Activated T-helper 1 cell treated with Interleukin-2 at 50 U/mL for 16 hours (primary cell): ENCODE measurements at places on chromosomes 6 and 20.

- DNase-seq: no peak
Observed at GRCh38 chr20:21104921-21105320, 1.2 kb downstream of the LINC00237 start.

DNA sequence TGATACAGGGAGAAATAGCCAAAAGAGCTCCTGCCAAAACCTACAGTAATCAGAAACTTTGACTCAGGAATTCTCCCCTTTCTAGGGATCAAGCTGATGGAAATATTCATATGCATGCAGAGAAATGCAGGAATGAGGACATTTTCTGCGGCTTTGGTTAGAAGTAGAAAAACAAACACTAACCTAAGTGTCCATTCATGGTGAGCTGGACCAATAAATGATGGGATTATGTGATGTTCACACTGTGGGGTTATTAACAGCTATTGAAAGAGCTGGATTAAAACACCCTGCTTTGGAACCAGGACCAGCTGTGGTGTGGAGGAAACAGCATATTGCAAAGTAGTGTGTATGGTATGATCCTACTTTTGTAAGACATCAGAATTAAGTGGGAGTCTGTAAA lies 143.1 kb downstream of the SYCP2 start:
- no peak for DNase-seq

DNA sequence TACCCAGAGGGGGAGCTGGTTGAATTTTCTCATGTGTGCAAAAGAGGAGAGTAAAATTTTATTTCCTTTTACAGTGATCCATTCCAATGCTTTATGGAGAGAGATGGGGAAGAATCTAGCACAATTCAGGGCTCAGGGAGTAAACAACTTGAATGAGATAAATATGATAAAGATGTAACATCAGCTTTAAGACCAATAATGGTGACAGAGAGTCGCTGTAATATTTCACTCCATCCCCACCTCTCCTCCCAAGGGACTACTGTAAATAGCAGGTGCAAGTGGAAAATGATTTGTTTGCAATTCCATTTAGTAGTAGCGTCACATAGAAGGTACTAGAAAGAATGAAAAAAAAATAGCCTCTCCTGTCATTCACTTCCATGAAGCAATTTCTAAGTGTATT lies 4.8 kb downstream of the CRISP3 start:
- DNase-seq: no peak

- no peak for DNase-seq
Observed at GRCh38 chr20:46568570-46569129, 18.2 kb upstream of the OCSTAMP start.

DNA sequence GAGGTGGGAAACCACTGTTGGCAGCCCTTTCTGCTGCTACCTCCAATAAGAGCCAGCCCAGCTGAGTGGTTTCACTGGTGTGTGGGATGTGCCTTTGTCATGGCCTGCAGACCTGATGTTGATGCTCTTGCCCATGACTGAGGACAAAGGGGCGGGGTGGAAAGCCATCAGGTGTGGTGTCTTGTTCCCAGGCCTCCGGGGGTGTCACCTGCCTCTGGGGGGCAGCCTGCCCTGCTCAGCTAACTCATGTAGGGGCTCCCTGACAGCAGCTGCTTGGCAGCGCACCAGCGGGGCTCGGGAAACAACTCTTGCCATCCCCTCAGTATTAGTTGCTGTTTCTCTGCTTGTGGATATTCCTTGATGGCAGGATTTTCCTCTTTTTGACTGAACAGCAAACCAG lies 91.3 kb downstream of the LYRM2 start:
- no peak for DNase-seq

- DNase-seq: no peak
Observed at GRCh38 chr20:47360297-47361056, 4.0 kb upstream of the ZMYND8 start.

GRCh38 chr20:63969838-63970713 lies at the start of gene ZNF512B:
TSS of gene ZNF512B (minus strand) at chr20:63969930. CDS start at chr20:63967950, 1,980 bp downstream.
- peak; percentile 44 for DNase-seq

DNA sequence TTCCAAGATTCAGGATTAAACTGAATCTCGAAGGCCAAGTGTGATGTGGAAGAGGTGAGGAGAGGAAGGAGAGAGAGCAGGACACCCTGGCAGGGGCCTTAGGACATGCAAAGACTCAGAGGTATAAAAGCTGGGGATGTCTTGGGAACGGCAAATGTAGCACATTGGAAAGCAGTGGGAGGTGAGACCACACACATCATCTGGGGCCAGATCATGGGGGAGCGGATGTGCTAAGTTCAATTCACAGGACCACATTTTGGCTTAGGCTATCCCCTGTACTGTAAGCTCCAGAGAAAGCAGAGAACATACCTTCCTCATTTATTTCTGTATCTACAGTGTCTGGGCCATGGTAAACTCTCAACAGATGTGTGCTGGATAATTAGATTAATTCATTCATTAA lies 59.5 kb upstream of the MBOAT1 start:
- DNase-seq: no peak

- no peak for DNase-seq
Observed at GRCh38 chr6:152295346-152295745, 341.8 kb downstream of the SYNE1 start.

DNA sequence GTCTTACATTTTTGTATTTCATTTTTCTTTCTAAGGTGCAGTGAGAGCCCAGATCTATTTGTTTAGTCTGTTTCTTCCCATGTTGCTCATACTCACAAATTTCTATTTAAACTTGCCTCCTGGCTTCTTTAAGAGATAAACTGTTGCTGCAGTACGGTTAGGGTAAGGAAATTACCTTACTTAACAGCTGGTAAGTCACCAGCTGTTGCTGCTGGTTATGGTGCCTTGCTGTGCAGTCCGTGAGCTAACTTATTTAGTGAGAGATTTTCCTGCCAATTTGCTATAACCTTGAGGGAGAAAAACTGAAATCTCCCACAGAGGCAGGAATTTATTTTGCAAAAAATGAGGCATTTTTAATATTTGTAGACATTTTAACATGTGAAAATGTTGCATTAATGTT lies 261.0 kb downstream of the UST start:
- DNase-seq: no peak

- no peak for DNase-seq
Observed at GRCh38 chr20:59676126-59676850, 71.9 kb downstream of the PHACTR3 start.

DNA sequence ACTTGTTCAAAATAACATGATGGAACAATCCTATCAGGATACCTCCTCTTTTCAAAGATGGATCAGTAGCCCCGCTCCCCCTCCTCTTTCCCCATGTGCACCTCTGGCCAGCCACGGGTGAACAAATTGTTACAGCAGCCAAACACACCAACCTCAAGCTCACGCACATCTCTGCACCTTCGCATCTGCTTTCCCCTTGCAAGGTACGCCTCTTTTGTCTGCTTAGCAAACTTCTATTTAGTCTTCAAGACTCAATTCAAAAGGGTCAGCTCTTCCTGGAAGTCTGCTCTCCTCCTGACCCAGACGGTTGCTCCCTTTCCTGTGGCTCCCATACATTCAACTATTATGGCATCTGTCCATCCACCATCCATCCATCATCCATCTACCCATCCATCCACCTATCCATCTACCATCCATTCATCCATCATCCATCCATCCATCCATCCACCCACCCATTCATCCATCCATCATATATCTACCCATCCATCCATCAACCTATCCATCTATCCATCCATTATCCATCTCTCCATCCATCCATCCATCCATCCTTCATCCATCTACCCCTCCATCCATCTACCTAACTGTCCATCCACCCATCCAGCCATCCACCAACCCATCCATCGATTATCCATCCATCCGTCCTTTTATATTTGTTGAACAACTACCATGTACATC lies 36.3 kb upstream of the CDH22 start:
- DNase-seq: no peak

GRCh38 chr20:21100578-21101452 lies 5.3 kb downstream of the LINC00237 start:
- DNase-seq: no peak
